AG09309 (cell line): ENCODE measurements at places on chromosomes 5 and 9.

- DNase-seq, result peak; percentile 41
Measured at GRCh38 chr9:86324308-86324707, 29.9 kb downstream of the TUT7 start.

- DNase-seq, result no peak
Measured at GRCh38 chr5:124587280-124587679, 159.2 kb downstream of the ZNF608 start.

- no peak for DNase-seq
Measured at GRCh38 chr5:72723581-72723980, 92.9 kb upstream of the TNPO1 start.

GRCh38 chr5:77168161-77168878, 42.2 kb upstream of the PDE8B start:
- peak; percentile 13 for DNase-seq

GRCh38 chr5:145840458-145841132, 5.5 kb upstream of the PRELID2 start:
- DNase-seq, result no peak
